ENCODE measurements at places on chromosomes 1 and 21.

GRCh38 chr1:155834296-155834926 is 22.6 kb downstream of the GON4L start:
- DNase-seq: no peak

GRCh38 chr1:7150724-7151280 is 365.5 kb downstream of the CAMTA1 start:
- no peak for DNase-seq

DNA sequence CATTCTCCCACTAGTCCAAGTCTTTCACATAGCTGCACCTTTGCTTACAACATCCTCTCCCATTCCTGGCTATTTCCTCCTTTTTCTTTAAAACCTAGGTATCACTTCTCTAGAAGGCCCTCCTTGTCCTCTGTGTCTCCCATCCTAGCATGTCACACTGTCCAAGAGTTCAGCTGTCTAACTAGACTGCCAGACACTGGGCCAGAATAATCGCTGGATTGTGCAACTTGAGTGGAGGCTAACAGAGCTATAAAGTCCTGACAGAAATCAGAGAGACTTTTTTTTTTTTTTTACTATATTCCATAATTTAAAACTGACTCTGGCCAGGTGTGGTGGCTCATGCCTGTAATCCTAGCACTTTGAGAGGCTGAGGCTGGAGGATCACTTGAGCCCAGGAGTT is 4.2 kb upstream of the ANGPTL7 start:
- no peak for DNase-seq

GRCh38 chr1:78825561-78825960 is 175.9 kb downstream of the IFI44 start:
- DNase-seq: no peak

GRCh38 chr1:64984106-64984505 is 17.8 kb upstream of the JAK1 start:
- DNase-seq: no peak

DNA sequence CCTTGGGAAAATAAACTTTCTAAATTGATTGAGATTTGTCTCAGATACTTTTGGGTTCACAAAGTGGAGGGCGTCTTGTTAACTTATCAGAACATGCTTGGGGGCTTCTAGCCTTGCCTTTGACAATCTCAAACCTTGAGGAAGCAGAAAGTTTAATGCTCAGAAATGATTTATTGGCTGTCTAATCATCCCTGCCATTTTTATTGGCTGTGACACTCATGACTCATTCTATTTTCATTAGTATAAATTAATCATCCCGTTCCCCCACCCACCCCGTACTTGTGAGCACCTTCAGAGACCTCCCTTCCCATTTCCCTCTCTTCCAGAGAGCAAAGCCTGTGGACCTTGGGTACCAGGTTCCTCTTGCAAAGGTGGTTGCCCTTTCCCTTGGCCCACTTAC is 87.1 kb downstream of the FGGY start:
- no peak for DNase-seq

- DNase-seq: no peak
Measured at GRCh38 chr21:43983390-43983789, 28.7 kb upstream of the TRAPPC10 start.

GRCh38 chr1:48329486-48329885 is 107.0 kb downstream of the SLC5A9 start:
- no peak for DNase-seq

GRCh38 chr1:53295726-53296116 is 32.1 kb downstream of the LRP8 start:
- no peak for DNase-seq

- DNase-seq: no peak
Measured at GRCh38 chr1:235588916-235589515, 60.6 kb downstream of the GNG4 start.

DNA sequence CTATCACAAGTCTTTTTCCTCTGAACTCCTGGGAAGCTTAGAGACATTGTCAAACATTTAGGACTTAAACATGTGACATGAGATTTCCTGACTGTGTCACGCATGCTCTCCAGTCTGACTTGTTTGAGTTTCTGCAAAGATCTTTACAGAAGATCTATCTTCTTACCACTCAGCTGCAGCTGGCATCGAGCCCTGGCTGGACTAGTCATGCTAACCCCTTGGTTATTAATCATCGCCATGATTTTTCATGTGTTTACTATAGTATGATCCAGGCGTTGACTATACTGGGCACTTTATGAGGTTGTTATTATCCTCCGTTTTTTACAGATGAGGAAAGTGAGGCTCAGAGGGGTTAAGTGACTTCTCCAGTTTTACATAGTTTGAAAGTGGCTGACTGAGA is 18.1 kb upstream of the IRF2BP2 start:
- DNase-seq: no peak

DNA sequence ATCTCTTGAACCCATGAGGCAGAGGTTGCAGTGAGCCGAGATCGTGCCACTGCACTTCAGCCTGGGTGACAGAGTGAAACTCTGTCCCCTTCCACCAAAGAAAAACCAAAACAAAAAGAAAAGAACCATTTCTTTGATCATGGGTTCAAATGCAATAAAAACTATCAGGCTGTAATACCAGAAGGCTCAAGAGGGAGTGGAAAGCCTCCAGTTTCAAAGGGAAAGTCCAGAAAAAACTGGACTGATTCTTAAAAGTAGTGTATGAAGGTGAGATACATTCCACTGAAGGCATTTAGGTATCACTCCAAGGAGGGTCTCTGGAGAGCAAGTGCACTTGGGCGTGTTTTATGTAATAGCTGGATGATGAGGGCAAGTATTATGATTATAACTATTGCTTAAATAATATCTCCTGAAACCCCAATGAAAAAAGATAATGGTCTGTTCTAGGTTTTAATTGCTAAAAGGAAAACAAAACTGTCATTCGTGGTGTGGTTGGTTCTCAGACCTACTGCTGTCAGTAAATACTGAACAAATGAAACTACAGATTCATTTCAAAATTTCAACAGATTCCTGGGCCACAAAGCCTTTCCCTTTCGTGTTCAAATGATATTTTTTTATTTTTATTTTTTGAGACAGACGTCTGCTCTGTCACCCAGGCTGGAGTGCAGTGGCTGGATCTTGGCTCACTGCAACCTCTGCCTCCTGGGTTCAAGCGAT is 6.0 kb upstream of the CAMTA1 start:
- DNase-seq: no peak

- no peak for DNase-seq
Measured at GRCh38 chr1:54869173-54869851, 17.7 kb downstream of the DHCR24 start.

DNA sequence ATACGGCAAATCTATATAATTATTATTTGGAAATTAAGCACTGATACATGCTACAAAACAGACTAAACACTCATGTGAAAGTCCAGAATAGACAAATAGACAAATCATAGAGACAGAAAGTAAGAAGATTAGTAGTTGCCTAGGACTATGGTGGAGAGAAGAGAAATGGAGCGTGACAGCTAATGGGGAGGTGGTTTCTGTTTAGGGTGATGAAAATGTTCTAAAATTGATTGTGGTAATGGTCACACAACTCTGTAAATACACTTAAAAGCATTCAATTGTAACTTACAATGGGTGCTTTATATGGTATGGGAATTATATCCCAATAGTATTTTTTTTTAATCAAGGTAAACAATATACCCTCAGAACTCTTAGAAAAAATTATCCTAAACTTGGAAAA is 20.4 kb upstream of the ITLN2 start:
- no peak for DNase-seq

- DNase-seq: peak; percentile 41
Measured at GRCh38 chr1:151458802-151459330, 428 bp downstream of the POGZ start.

DNA sequence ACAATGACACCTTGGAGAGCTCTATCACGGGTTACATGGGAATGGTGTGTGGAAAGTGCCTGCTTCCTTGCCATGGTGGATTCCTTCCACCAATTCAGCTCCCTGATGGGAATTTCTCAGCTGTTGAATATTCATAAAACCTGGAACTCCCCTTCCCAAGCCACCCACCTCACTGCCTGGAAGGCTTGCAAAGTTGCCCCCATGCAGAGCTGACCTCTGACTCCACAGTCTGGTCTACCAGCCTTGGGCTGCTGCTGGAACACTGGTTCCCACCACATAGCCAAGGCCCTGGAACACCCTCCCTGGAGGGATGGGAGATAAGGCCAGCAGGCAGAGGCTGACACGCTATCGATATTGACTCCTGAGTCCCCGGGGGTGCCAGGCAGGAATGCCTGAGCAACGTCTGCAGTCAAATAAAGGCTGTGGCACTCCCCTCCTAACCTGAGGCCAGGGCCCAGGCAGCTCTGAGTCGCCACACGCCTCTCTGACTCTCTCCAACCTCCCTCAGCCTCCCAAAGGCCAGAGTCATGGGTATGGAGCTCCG is 8.8 kb downstream of the CCDC24 start:
- DNase-seq: no peak

DNA sequence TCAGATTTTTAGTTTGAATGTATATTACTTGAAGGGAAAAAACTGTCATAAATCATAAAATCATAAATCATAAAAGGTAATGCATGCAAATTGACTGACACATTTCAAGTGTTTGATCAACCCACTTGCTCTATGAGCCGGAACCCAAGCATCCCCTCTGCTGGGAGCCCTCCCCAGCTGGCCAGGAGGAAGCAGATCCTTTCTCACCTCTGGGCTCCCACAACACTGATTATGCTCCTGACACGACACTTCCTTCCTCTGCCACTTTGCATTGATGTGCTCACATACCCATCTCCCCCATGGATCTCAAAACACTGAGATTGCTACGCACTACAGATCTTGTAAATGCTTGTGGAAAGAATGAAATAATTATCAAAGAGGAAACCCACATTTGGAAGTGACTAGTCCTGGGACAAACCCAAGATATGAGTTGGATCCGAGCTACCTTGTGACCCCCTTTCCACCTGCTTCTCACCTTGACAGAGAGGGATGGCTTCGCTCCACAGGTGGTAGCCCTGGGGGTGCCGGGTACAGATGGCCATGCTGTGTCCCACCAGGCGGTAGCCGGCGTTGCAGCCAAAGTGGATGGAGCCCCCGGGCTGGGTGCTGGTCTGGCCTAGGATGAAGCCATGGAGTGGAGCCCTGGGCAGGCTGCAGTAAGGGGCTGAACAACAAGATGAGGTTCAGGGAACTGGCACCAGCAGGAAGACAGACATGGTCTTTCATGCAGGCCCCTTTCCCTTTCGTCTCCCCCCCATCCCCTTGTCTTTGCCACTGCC is 104.6 kb downstream of the ZSCAN20 start:
- no peak for DNase-seq

- no peak for DNase-seq
Measured at GRCh38 chr1:232274236-232274855, 355.6 kb downstream of the SIPA1L2 start.

- no peak for DNase-seq
Measured at GRCh38 chr1:108960719-108961118, 2.6 kb downstream of the CLCC1 start.

DNA sequence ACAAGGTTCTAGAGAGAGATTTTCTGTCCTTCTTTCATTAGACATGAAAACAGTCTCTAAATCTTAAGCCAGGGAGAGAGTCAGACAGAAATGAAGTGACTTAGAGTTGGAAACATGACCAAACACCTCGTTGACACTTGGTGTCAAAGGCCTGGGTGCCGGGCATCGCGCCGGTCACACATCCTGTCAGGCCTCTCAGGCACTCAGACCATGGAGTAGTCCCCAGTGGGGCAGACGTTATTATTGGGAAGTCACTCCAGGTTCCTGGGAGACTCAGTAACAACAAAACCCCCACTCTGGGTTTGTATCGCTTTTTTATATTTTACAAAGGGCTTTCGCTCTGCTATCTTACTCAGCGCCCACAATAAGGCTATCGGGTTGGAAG is 25.8 kb downstream of the KCNN3 start:
- no peak for DNase-seq

GRCh38 chr21:36021251-36021837 is 39.0 kb downstream of the SETD4 start:
- no peak for DNase-seq

GRCh38 chr1:156863631-156864030 is 3.0 kb downstream of the NTRK1 start:
- no peak for DNase-seq

DNA sequence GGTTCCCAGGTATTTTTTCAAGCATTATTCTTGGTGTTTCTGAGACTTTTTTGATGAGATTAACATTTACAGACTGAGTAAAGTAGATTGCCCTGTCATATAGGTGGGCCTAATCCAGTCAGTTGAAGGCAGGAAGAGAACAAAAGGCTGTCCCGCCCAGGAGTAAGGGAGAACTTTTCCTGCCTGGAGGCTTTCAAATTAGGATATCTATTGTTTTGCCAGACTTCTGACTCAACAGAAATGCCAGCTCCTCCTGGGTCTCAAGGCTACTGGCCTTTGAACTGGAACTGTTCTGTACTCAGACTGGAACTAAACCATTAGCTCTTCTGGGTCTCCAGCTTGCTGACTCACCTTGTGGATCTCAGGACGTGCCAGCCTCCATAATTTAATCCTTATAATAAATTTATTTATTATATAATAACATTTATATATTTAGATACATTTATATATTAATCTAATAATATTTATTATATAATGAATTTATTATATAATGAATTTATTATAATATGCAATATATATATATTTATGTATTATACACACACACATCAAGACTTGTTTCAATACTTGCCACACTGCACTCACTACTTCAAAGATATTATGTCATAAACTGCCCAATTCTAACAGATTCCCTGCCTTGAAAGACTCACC is 510.8 kb upstream of the B3GALT2 start:
- DNase-seq: no peak

DNA sequence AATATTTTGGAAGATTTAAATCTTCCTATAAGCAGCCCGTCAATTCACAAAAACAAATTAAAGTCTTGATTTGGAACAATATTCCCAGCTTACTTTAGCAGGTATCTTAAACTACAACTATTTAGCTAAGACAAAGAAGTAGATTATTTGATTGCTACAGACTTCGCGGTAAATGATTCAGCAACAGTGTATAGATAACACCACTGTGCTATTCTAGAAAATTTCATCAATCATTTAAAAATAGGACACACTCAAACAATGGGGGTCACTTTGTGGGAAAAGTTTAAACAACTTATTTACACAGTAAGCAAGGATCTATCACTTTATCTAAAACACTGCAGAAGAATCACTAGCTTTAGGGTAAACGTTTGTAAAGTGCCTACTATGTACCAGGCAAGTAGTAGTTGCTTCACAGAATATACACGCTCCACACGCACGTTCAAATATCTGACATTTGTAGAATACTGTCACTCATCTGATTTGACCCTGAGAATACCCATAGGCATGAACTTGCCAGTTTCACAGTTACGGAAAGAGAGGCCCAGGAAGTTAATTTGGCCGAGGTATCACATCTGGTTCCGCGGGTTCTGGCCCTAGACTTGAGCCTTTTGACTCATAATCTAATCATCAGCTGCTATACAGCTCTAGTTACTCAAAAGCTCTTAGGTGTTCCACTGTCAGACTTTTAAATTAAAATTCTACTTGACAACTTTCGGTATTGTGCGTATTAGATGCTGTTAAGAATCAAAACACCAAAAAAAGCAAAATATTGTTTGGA is 876 bp downstream of the DENND2C start:
- no peak for DNase-seq

DNA sequence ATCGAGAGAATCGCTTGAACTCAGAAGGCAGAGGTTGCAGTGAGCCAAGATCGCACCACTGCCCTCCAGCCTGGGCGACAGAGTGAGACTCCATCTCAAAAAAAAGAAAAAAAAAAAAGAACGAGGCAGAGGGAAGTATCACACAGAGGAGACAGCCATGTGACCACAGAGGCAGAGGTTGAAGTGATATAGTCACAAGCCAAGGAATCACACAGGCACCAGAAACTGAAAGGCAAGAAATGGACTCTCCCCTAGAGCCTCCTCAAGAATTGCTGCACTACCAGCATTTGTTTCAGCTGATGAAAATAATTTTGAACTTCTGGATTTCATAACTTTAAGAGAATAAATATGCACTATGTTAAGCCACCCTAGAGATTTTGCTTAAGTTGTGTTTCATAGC is 459.6 kb downstream of the PTPRC start:
- DNase-seq: no peak
